ENCODE measurements at places on chromosomes 4 and X.

DNA sequence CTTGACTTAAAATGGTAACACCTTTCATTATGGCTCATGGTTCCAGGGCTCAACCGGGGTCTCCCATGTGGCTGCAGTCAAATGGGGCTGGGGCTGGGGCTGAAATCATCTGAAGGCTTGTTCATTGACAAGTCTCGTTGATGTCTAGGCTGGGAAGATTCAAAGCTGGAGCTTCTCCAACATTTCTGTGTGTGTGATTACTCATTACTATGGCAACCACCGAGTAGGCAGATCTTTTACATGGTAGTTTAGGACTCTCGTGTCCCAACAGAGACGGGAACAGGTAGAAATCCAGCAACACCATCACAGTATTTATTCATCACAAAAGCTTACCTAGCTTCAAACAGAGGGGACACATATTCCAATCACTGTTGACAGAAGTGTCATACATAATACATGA lies 7.8 kb downstream of the YTHDC1 start:
- peak; percentile 5 for DNase-seq

- no peak for DNase-seq
These were observed 3.5 kb downstream of the GDPD2 start for GRCh38 chrX:70426286-70427278.

DNA sequence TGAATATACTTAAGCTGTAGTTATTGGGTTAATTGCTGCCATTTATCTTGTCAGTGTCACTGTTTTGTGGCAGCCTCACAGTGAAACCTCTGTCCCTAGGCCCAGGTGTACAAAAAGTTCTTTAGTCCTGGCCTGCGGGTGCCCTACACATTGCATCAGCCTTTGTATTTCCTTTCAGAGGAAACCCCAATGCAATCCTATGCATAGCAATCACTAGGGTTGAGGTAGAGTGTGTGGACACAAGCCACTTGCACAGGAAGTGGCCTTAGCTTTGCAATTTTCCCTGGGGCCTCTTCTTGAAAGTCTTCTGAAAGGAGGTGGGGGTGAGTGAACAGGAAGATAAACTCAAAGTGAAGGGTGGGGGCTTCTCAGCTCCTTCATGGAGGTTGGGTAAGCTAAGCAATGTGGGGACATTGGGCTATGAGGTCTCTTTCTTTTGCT lies 27.8 kb downstream of the VSIG4 start:
- no peak for DNase-seq

- DNase-seq: no peak
These were observed 300.3 kb upstream of the IGFBP7 start for GRCh38 chr4:57410331-57411052.

- no peak for DNase-seq
These were observed 61.2 kb downstream of the SLC9A6 start for GRCh38 chrX:136046295-136047015.

GRCh38 chrX:100748108-100748507 lies 16.2 kb upstream of the SYTL4 start:
- no peak for DNase-seq

- DNase-seq: no peak
These were observed 2.3 kb upstream of the ZCCHC4 start for GRCh38 chr4:25310066-25310802.

DNA sequence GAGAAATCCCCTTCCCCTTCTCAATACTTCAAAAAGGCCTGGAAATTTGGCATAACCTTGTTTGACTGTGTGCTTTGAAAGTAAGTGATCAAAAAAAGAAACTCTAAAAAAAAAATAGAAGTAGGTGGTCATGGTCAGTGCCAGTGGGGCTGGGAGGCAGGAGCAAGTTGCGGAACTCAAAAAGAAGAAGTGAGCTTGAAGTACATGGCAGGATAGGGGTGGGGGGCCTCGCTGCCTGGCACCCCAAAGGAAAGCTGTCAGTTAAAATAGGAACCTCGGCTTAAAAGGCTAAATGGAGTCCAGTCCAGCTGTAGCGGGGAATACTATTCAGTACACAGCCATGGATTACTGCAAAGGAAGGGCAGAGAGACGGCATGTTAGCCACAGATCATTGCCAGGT lies 12.2 kb upstream of the NKRF start:
- DNase-seq: no peak

DNA sequence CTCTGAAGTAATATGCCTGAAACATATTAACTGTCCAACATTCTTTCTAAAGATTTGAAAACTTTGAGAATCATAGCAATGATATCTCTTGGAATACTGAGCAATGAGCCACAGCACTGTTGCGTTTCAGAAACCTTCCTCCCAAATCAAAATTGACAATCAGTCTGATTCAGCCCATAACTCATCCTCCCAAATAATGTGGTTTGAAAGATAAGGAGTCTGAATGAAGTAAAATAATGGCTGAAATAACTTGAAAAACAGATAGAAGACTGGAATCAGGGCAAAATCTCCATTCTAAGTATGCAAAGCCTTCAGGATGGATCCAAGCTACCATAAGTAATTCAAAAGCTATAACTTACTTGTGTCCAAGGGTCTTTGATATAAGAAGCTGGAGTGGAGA lies 98.6 kb upstream of the PLS3 start:
- DNase-seq: no peak
